Kidney tubule cell (primary cell): ENCODE measurements at places on chromosomes 2 and 18.
A peak's percentile ranks its signal among the peaks of the same experiment; 100 is the strongest.

- DNase-seq = no peak
Observed at GRCh38 chr2:55038428-55038827, 11.8 kb downstream of the RTN4 start.

DNA sequence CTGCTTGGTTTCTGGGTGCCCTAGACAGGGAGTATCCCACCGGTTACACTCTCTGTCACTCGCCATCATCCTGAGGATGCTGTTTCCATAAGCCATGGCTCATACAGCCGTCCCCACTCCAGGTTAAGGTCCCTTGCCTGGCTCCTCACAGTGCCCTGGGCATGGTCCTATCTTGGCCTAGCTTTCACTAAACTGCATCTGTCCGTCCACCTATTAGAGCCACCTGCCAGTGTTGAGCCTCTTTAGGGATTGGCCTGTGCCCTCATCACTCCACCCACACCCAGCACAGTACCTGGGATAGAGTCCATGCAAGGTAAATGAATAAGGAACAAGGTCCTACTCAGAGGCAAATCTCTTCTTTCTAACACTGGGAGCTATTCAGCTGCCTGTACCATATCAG, 320.1 kb downstream of the GBX2 start:
- no peak for DNase-seq

GRCh38 chr18:67652288-67652687, 135.8 kb upstream of the DSEL start:
- no peak for DNase-seq

DNA sequence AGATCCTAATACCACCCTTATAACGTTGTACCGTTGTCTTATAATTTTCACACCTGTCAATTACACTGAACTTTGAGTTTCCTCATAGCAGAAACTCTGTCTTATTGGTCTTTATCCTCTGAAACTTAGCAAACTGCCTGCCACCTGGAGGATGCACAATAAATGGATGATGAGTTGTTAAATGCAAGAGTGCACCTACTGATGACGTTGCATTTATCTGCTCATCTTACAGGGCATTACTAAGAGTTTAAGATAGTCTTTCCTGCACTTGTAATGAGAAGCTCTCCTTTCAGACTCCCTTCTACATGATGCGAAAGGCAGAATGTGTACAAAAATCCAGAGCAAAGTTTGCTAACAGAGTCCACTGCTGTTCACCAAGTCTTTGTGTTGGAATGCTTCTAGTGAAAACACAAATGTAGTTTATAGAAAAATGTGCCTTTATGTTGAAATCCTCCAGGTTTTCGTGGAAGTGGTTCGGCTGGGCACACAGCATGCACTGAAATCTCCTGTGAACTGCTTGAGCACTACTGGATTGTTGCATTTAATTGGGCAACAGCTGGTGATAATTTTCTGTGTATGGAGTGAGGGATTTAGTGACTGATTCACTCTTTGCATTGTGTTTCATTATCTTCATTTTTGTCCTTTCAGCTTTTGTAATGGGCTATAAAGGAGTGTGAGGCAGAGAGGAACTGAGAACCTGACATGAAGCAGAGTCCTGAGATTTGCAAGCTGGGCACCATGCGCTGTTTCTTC, 665.8 kb upstream of the ID2 start:
- no peak for DNase-seq

- DNase-seq = peak; percentile 29
Observed at GRCh38 chr2:218077464-218078216, 8.6 kb downstream of the RUFY4 start.

- DNase-seq = no peak
Observed at GRCh38 chr2:102412199-102412598, 10.8 kb upstream of the IL18RAP start.

DNA sequence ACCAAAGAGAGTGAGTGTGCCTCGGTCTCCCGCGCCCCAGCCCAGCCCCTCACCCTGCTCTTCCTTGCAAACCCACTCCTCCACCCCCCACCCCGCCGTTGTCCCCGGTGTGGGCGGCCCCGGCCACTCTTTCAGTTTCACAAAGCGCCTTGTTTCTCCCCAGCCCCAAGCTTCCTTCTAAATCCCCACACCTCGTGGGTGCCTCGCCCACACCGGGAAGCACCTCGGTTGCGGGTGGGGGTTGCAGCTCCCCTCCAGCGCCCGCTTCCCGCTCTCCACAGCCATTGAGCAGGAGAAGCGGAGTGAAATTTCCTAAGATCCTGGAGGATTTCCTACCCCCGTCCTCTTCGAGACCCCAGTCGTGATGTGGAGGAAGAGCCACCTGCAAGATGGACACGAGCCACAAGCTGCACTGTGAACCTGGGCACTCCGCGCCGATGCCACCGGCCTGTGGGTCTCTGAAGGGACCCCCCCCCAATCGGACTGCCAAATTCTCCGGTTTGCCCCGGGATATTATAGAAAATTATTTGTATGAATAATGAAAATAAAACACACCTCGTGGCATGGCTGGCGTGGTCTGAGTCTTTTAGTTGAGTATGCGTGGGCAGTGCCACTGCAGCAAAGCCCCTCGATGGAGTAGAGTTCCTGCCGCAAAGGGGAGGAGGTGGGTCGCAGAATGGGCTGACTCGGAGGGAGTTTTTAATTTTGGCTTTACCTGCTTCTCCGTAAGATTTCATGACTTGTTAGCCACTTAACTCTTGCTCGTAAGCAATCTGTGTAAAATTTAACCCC, 848 bp downstream of the TMSB10 start:
- peak; percentile 50 for DNase-seq

GRCh38 chr18:48035556-48035860, 105.0 kb upstream of the SMAD2 start:
- DNase-seq = no peak

DNA sequence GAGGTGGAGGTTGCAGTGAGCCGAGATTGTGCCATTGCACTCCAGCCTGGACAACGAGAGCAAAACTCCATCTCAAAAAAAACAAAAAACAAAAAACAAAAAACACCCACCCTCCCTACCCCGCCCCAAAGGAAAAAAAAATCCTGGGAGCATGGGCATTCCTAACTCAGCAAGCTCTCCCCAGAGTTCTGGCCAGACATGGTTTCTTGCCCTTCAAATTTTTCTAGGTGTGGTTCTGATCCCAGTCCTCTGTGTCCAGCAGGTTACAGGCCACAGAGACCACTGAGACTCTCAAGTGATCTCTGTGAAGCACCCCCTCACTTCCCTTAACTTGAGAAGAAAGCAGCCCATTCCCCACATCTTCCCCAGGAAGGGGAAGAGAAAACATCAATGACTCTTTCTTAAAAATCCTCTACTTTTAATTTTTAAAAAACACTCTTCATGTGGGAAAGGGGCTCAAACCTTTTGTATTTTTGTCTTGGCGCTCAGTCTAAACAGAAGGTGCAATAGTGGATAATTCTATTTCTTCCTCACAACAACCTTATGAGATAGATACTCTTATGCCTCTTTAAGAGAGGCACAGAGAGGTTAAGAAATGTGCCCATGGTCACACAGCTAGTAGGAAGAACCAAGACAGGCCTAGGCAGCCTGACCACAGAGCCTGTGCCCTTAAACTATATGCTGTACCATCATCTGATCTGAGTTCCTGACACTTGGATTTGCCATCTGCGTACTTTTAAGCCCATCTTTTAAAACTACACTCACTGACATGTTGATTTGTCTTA, 6.9 kb upstream of the KCNE4 start:
- no peak for DNase-seq

DNA sequence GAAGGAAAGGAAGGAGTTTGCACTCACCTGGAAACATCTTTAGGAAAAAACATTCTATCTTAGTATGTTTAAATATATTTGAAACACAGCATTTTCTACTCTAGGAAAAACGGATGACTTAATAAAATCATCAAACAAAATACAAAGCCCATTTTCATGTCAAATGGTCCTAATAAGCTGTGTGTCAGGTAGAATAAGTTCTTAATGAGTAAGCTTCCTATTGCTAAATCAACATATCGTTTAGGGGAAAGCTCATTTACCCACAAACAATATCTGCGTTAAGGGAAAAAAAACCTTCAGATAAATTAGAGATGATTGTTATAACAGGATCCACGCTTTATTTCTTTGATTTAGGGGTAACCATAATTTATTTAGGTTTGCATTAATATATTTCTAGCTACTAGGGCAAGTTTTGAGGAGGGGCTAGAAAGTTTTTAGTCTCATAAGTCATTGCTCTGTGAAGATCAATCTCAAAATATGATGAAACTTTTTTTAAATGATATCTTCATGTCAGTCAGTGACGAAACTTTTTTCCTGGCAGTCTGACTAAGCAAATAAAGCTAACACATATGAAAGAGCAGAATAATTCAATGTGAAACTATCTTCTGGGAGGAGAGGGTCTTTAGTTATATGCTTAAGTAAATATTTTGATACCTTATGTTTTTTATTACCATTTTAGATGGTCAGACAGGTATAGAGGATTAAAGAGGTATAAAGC, 147.1 kb downstream of the WDSUB1 start:
- DNase-seq = no peak

DNA sequence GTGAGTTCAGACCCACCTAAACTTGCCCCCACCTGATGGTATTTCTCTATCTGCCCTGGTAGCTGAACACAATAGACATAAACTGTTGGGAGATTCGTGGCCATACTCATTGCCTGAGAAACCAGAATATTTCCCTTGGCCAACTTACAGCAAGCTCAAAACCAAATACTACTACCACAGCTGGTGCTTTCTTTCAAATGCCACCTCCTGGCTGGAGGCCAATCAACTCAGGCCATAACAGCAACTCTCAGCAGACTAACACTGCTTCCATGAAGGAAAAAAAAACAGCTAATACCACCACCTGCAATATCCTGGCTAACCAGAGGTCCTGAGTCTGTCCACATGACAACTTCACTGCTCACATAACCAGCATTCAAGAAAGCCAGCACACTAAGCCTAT, 373.1 kb downstream of the CMPK2 start:
- no peak for DNase-seq

- DNase-seq = no peak
Observed at GRCh38 chr2:72148003-72148836, 558 bp upstream of the CYP26B1 start.

- no peak for DNase-seq
Observed at GRCh38 chr2:234457421-234457820, 39.5 kb downstream of the ARL4C start.

DNA sequence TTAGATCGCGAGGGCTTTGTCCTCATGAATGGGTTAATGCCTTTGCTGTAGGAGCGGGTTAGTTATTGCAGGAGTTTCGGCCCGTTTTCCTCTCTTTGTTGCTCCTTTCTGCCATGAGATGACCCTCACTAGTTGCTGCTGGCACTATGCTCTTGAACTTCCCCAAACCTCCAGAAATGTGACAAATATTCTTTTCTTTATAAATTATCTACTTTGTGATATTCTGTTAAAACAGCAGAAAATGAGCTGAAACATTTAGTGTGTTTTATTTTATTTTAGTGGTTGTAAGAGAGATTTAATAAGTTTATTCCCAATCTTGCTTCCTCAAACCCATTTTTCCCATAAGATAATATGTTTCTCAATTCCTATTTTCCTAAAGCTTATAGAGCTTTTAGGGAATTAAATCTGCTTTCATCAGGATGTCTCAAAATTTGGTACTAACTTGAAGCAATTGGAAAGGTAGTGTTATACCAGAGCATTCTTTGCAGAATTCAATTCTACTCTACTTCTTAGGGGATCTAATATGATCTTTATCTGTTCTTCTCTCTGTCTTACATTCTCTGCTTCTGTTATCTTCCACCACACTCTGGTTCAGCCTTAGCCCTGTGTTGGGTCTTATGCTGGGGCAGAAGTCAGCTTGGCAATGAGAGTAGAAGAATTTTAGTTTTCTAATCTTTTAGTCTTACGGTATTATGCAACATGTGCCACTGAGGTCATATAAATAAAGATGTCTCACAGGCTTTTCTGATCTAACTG, 23.1 kb downstream of the DDX1 start:
- no peak for DNase-seq

GRCh38 chr2:46375566-46376125, 78.4 kb downstream of the EPAS1 start:
- no peak for DNase-seq

- no peak for DNase-seq
Observed at GRCh38 chr2:55078956-55079355, 28.7 kb upstream of the RTN4 start.

DNA sequence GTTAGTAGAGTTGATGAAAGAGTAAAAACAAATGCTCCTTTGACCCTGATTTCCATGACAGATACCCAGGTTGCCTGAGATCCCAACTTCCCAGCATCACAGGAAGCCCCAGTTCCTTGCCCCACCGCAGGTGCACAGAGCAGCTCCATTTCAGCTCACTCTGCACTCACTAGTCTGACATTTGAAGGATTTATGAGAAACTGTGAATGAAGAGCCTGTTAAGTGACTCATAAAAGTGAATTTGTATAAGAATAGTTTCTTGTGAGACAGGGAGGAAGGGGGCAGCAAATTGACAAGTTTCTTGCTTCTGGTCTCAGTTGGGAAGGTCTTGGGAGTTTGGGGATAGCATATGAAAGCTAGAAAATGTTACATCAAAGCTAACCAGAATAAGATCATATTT, 248.7 kb upstream of the ATP5MC3 start:
- no peak for DNase-seq

DNA sequence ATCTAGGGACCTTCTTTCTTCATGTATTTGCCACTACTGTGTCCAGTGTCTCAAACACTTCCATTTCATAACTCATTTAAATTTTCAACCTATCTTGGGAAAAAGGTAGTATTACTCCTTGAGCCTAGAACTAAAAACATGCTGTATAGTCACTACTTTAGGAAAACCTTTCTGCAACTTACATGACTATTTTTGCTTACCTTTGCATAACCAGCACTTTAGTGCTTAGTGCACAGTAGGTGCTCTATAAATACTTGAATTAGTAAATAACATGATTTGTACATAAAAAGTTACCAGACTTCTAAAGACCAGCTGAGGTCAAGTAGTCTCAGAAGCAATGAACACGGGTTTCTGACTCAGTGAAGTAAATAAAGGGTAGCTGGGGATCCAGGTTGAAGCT, 62.5 kb upstream of the DTNB start:
- DNase-seq = no peak

DNA sequence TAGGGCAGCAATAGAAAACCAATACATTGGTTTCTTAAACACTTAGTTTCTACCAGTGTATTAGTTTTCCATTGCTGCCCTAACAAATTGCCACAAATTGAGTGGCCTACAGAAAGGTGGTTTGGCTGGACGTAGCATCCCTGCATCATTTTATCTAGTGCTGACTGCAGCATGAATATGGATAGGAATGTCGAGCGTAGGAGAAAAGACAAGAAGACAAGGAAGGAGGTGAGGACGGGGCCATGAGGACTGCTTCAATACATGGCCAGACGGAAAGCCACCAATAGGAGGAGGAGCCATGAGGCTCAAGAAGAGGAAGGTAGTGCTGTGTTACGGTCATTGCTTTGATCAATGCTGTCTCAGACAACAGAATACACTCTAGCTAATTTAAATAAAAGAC, 154.5 kb upstream of the NDUFV2 start:
- no peak for DNase-seq

DNA sequence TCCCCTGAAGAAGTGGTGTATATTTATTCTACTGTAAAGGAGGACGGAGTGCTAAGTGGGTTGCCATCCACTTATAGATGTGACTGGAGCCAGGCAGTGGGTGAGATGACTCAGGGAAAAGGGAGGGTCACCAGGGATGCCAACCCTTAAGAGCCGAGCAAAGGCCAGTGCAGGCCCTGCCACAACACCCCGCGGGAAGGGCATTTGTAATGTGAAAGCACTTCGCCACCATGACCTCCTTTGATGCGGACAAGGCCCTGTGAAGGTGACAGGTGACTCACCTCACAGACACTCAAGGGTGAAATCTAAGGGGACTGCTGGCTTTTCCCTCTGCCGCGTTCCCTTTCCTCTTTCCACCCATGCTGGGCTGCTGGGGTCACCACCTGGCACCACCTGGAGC, 50.2 kb upstream of the MRPL33 start:
- DNase-seq = peak; percentile 91

- peak; percentile 74 for DNase-seq
Observed at GRCh38 chr2:224884188-224884587, 158.1 kb downstream of the DOCK10 start.
